ENCODE measurements at places on chromosomes 1 and 21.

DNA sequence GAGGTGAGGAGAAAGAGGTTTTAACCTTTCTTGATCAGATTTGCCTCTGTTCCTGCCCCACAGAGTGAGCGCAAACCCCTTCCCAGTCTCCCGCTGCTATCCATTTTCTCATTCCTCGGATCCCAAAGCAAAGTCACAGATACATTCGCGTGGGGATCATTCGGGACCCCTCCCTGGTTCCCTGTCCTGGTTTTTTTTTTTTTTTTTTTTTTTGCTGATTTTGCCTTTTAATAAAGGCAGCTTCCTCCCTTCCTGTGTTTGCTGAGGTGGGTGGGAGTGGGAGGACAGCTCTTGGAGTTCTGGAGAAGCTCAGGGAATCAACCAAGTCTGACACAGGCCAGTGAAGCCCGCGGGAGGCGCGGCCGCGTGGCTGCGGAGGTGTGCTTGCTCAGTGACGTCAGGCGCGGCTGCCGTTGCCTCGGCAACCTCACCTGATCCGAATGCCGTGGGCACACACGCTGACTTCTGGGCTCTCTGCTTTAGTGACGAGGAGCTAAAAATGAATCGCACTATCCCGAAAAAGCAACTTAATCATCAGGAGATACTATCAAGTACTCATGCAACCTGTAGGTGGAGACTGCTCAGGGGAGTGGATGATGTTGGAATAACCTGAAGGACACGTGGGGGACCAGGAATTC, 106.4 kb downstream of the TBX19 start:
- DNase-seq: peak; percentile 33

DNA sequence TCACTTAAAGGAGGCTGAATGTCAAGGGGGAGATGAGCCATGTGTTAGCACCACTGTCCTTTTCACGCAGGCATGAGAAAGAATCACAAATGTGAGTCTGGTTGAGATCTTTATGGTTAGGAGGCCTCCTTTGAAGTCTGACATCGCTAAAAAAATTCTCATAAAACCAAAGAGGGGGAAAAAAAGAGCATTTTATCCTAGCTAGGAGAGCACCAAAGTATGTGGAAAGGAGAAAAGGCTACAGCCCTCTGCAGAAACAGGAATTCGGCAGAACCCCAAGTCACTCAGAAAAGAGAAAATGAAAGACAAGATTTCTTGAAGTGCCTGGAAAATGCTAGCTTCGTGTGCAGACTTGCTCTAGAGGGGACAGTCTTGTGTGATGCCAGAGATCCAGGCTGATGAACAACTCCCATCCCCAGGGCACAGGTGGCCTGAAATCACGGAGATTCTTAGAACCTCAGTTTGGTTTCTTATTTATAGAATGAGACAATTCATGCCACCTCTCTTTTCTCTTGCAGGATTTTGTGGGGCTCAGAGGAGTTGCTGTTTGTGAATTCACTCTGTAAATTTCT, 61.5 kb downstream of the RUNX1 start:
- DNase-seq: no peak

GRCh38 chr1:74869702-74870101, 136.8 kb downstream of the TYW3 start:
- no peak for DNase-seq

GRCh38 chr1:22383526-22384294, 67.9 kb upstream of the ZBTB40 start:
- no peak for DNase-seq

DNA sequence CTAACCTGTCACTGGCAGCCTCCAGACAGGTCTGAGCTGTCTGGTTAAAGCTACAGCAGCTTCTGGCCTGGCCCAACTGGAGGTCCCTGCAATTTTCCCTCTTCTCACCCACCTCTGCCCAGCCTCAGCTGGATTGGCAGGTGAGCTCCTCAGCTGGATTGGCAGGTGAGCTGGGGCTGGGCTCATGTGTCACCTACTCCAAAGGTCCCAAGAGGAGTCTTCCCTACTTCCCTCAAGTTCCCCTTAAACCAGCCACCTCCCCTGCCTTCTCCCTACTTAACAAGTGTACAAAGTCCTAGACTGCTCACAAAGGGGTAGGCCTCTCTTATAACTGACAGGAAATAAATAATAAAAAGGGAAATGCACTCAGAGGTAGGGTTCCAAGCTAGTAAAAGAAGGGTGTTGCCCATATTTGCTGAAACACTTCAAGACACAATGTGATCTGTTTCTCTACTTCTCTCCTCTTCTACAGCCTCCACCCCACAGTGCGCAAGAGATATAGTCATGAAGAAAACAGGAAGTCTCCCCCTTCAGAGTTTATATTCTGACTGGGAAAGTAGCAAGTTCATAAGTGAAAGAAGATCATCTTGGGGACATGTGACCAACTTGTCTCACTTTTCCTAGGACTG, at the start of gene GPA33:
Gene GPA33, minus strand, starts transcription at position 64 of the 629 bp plus-strand sequence. CDS start 90 bp downstream, outside the sequence.
- no peak for DNase-seq

- no peak for DNase-seq
Measured at GRCh38 chr1:22878626-22879025, 94.0 kb downstream of the LACTBL1 start.

GRCh38 chr1:76939050-76939816, 72.0 kb downstream of the ST6GALNAC5 start:
- no peak for DNase-seq

GRCh38 chr21:36004441-36004840, 55.9 kb downstream of the SETD4 start:
- no peak for DNase-seq

DNA sequence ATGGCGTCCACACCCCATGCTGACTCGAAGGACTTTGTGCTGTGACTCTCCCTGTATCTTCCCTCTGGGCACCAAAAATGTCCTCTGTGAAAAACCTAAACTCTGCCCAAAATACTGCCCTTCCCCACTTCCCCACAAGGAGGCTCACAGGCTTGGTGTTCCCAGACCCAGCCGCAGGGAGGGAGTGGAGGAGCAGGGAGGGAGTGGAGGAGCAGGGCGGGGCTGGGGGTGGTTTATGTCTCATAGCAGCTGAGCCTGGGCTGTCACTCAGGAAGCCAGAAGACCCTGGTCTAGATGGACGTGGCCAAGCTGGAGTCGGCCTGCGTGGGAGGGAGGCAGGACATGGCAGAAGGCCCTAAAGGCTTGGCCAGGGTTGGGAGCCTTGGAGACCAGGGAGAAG, 461.7 kb downstream of the PTPRU start:
- DNase-seq: no peak

DNA sequence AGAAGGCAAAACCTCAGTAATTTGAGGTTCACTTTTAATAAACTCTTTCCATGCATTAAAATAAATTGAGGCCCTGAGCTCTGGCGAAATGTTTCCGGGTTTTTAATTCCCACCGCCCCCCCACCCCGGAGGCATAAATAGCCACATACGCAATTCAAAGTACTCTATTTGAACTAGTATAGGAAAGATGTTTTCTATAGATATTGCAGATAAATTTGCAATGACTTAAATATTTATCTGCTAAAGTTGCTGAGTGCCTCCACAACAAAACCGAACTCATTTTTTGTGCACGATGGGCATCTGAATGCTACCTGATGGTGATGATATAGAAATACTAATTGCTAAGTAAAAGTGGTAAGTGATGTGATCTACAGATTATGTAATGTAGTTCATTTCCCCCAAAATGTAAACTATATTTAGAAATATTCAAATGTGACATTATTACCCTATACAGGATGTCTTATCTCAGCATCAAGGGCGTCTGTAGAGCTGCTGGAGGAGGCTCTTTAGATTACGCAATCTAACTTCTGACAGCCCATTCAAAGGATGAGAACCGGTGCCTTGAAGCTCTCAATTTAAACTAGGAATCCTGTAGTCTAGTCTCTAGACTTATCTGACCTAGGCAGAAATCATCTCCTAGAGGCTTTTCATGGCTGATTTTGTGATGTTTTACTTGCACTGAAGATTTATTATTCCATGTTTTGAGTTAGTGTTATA, 8.5 kb downstream of the IRF2BP2 start:
- no peak for DNase-seq
